ENCODE measurements at places on chromosomes 12 and 14.
A peak's percentile ranks its signal among the peaks of the same experiment; 100 is the strongest.

DNA sequence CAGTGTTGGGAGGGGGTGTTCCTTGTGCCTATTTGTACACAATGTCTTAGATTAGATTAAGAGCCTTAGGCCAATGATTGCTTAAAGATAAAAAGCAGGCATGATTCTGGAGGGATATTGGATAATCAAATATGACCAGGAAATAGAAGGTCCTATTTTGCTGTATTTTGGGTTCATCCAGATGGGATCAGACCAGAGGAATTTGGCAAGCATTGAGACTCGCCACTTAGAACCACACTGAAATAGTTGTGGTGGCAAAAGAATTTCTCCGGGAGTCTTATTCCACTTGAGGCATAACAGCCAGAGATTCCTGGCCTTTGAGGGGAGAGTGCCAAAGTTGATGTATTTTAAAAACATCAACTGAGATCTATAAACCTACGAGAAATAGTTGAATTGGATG, 327.2 kb downstream of the RAD51B start:
- no peak for DNase-seq

DNA sequence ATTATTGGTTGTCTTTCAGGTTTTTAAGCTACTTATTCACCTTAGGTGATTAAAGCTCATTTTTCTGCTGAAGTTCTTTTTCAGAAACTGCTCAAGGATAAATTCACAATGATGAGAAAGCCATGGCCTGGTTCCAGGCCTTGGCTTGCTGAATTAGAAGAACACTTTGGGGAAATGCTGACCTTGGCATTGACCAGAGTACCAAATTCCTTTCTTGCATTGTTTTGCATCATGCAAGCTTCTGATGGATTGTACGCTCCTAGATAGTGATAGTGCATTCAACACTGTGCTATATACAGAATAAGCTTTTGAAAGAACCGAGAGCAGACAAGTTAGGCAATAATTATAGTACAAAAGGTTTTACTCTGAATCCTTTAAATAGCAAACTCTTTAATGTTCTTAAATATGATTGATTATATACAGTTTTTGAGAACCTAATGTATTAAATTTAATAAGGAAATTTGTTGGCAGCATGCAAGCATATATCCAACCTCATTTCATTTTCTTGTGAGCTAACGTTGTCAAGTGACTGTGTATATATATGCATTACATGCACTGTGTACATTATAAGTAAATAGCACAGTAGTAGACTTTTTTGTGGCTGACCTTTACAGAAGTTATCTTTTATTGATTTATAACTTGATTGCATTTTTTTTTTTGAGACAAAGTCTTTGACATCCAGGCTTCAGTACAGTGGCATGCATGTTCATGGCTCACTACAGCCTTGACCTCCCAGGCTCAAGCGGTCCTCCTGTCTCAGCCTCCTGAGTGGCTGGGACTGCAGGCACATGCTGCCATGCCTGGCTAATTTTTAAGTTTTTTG, 99.2 kb downstream of the DIP2B start:
- no peak for DNase-seq

GRCh38 chr14:69151458-69152180, 1.3 kb downstream of the DCAF5 start:
- DNase-seq, result peak; percentile 49

DNA sequence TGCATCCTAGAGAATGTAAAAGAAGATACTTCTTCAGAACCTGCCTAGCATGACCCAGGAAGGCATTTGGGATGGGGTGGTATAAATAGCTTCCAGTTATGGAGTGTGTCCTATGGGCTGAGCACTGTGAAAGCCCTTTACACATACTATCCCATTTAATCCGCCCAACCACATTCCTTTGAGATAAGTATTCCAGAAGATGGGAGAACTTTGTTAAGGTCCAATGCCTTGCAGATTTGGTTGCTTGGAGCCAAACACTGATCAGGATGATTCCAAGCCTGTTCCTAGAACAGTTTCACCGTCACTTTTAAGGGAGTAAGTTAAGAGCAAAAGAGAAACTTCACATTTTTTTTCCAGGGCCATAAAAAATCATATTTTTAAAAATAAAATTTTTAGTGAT, 82.5 kb upstream of the CLMN start:
- DNase-seq, result no peak

GRCh38 chr14:72855913-72856312, 38.0 kb downstream of the DPF3 start:
- DNase-seq, result no peak

- DNase-seq, result no peak
These were observed 4.9 kb upstream of the DCAF4 start for GRCh38 chr14:72921396-72921795.

DNA sequence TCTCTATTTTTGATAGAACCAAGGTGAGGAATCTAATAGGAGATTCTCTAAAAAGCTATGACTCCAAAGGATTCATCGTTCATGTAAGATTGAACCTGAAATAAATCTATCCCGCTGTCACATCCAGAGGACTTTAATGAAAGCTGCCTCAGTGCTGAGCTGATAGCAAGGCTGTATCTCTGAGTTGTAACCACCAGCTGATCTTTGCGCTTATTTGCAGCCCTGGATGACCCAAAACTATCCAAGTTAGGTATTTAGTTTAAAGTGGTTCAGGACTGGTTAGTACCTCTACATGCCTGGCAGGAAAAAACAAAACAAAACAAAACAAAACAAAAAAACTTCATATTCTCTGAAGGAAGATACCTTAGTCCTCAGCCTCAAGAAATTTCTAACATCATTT, 8.8 kb upstream of the ANKRD33 start:
- DNase-seq, result no peak

DNA sequence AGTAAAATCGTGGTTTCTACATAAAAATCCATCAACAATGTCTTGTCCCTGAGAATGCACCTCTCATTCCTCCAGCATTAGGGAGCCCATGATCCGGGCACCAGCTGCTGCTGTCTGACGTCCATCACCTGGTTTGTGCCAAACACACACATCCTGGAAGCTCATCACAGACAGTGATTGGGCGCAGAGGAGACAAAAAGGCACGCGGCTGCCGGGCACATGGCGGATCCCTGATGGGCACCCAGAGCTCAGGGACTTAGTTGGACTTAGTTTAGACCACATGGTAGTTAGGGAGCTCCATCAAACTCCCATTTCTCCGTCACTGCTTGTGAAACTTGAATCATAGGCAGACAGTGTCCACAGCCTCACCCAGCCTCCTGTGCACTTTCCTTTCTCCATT, 1059.3 kb downstream of the TMEM121 start:
- no peak for DNase-seq

DNA sequence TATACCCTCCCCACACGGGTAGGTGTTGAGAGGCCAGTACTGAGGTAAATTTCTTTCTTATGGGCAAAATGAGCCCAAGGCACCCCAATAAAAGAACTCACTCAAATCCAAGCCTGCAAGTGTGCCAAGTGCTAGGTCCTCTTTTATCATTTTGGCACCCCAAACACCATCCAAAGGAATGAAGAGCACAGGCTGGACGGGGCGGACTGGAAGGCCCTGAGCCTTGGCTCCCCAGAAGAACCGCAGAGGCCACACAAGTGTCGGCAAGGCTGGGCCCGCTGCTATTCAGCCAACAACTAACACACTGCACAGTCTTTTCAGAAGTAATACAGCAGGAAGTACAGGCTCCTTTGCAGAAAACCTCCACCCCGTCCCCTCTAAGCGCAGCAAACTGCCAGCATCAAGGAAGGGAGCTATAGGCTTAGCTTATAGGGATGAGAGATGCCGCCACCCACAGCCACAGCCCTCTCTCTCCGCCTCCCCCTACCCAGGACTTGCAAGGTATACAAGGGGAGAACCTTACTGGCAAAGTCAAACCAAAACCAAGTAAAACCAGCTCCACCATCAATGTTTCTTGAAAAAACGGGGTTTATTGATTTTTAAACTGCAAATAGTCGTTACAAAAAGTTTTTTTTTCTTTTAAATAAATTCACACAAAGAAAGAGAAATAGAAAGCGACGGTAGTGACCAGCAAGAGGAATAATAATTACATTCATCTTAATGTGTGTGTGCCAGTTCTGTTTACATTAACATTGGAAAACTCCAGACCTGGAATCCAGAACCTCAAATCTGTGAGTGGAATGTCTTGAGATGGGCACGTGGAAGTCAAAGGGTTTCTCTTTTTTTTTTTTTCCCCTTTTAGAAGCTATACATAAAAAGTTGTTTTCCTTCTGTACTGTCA, 5.5 kb downstream of the ZFP36L1 start:
- DNase-seq, result no peak

DNA sequence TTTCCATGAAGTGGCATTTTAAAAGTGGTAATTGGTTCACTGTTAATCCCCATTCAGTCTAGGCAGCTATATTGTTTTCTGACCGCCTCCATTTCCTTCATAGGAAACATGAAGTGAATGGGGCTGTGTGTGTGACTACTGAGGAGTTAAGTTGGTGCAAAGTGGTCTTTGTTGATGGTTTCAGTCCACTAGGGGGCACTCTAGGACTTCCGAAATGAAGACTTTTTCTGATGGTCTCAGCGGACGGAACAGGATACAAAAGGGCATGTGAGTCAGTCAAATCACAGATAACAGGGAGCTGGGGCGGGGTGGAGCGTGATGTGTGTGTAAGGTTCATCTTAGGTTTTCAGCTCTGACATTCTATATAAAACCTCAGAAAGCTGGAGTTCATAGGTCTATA, 240.1 kb upstream of the OR4E1 start:
- peak; percentile 85 for DNase-seq
